Spleen (tissue), 13 donors: ENCODE measurements at places on chromosomes 6 and 20.

DNA sequence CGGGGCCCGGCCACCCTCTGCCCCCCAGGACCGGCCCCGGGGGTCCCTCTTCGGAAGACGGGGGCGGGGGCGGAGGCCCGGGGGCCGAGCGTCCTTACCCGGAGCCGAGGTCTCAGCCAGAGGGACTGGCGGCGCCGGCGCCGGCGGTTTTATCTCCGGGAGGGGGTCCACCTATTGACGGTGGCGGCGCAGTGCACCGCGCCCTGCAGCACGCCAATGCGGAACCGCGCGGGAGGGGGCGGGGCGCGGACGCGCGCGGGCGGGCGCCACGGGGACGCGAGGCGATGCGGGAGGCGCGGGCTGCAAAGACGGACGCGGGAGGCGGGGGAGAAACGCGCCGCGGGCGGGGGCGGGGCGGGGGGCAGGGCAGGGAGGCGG, at the start of gene EEF1A2:
TSS of gene EEF1A2 (minus strand) at position 124 of the 378 bp plus-strand sequence. CDS start 1,320 bp downstream, outside the sequence.
- peak; percentile 80 for DNase-seq

DNA sequence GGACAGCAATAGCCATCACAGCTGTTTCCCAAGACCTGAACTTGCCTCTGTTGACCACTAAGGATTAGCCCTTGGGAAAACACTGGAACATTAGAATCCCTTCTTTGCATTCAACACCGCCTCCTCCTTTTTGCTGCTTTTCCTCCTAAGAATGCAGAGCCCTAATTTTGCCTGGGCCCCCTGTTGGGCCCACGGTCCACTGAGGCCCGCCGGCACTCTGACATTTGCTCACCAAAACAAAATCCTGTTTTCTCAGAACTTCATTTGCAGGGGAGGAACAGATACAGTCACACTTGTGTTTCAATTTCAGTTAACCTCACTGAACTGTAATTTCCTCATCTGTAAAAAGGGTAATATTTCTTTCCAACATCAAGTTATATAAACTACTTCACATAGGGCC, 116.0 kb upstream of the JARID2 start:
- DNase-seq, result no peak

DNA sequence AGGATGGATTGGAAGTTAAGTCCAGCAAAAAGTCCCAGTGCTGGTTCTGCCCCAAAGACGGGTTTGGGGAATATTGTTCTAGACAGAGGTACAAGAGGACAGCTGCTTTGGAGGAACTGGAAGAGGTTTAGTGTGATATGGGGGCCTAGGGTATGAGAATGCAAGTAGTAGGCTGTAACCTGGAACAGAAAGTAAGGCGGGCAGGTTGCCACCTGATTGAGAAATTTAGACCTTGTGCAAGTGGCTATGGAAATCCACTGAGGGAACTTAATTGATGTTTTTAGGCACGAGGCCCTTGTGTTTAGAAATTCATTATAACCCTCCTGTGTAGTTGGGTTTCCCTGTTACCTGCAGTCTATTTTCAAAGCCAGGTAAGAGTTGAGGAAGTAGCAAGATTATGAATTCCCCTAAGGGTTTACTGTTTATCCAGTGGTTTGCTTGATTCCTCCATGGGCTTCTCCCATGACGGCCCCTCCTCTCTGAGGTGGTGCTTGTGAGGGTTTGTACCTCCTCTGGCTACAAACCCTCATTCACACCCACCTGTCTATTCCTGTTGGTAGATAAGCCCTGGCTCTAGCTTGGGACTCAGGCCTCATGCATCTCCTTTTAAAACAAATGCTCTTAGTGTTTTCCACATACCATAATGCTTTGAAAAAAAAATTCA, 42.0 kb upstream of the BCAS1 start:
- no peak for DNase-seq

GRCh38 chr6:131642987-131643611, 6.0 kb downstream of the ENPP3 start:
- DNase-seq, result no peak

DNA sequence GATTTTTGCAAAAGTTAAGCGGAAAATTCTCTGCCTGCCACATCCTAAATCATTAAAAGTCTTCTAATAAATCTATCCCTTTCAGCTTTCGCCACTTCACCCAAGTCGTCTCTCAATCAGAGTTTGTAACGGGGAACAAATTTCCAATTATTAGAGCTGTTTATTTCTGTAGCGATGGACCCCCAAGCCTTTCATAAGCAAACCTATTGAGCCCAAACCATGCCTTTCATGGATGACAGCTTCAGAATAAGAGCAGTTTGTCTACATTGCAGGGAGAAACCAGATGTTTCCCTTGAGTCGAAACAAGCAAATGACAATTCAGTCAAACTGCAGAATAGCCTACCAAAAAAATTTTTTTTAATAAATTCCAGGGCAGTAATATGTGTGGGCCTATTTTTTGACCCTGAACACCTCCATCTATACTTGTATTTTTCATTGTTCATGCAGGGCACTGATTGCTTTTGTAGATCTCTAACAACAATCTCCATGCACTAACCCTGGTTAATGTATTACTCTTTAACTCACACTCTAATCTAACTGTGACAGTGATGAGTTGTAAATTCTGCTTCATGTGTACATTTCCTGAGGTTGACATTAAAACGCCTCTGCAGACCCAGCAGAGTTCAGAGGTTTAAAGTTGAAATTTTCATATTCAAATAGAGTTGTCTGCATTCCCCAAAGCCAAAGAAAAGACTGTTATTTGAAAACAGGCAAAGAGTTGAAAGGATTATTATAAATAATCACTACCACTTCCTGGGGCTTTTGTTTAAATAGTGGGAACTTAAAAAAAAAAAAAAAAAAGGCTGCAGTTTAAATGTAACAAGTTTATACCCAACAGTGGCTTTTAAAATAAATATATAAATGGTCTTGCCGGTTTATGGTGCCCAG, 64.5 kb downstream of the ATP9A start:
- DNase-seq, result no peak

- no peak for DNase-seq
Measured at GRCh38 chr6:125821825-125822281, 31.1 kb downstream of the NCOA7 start.

DNA sequence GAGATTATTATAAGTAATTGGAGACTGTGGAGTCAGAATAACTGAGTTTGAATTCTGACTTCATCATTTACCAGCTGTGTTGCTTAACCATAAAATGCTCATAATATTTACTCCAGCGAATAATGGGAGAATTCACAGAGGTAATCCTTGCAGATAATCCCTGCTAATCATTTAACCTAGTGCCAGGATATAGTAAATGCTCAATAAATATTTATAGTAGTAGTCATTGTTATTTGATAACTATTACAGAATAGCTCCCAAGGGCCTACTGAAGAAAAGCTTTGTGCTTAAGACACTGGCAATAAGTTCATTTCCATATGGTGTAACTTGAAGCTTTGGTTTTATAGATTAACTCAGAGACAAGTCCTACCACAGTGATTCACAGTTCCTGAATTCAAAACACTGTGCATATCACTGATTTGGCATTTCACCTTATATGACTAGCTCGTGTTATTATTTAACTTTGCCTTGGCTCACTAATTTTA, 208.8 kb upstream of the PLCB4 start:
- no peak for DNase-seq

GRCh38 chr6:46909371-46909770, 12.4 kb downstream of the ADGRF5 start:
- no peak for DNase-seq

- peak; percentile 76 for DNase-seq
Measured at GRCh38 chr20:32742322-32743236, 688 bp downstream of the COMMD7 start.

DNA sequence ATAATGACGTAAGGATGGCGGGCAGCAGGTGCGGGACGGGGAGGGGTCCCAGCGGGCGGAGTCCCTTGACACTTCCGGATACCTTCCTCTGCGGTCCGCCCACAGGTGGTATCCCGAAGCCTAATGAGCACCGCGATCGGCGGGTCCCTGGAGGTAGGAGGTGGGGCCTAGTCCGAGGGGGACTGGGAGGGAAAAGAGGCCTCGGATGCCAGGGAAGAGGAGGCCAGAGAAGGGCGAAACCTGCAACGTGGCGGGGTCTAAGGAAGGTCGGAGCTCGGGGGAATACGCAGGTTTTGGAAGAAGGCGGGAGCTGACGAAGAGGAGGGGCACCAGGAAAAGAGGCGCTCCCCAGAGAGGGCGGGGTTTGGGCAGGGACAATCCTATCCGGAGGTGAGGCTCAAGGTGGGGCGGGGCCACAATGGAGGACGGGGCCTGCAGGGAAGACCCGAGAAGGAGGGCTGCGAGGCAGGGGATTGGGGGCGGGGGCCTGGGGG, 3.7 kb downstream of the PRSS16 start:
- DNase-seq, result peak; percentile 86

- DNase-seq, result peak; percentile 83
Measured at GRCh38 chr20:23085436-23086055, 578 bp downstream of the CD93 start.

DNA sequence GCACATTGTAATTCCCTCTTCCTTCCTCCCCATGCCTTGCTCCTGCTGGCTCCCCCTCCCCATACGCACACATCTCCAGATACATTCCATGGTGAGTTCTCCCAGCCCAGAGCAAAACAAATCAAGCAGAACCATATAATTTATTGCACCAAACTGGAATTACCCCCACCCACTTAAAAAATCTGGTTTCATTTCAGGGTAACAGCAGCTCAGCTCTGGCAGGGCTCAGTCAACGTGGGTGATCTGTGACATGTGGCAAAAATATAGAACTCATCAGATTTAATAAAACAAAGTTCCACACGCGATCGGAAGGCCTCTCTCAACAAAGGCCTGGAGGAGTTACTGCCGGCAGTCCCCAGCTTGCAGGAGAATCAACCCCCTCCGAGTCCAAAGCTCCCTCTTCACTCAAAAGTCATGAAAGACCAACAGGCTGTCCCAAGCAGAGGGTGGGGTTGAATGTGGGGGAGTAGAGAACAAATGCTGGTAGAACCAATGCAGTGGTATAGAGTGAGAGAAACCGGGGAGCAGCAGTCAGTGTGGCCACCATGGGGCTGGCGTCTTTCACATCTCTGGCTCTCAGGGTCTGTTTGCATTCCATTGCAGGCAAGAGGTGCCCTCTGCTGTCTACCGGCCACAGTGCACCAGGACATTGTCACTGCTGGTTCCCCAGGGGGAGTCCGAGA, 323.3 kb upstream of the NT5E start:
- DNase-seq, result peak; percentile 76

GRCh38 chr6:37239526-37239925, 18.0 kb upstream of the TBC1D22B start:
- no peak for DNase-seq

DNA sequence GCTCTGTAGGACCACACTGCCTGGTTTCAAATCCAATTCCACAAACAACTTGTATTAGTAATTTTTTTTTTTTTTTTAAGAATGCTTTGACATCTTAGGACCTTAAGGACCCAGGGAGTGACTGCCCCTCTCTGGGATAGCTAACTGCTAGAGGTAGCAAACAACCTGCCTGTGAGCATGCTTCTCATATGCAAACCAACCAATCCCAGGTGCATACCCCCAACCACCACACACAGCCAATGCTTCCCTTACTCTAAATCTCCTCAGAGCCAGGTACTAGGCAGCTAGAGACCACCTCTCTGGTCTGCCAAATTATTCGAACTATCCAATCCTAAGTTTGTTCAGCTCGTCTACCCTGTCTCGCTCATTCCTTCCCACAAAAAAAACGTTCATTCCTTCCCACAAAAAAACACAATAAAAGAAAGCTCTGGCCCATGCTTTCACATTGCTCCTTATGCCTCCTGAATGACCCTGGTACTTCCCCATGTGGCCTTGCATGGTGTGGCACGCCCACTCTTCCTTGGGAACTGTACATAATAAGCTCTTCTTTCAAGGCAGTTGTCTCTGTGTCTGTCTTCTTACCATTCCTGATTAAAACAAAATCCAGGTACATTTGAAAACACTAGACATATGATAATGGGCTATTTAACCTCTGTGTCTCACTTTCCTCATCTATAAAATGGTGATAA, 6.4 kb downstream of the SERAC1 start:
- DNase-seq, result no peak

DNA sequence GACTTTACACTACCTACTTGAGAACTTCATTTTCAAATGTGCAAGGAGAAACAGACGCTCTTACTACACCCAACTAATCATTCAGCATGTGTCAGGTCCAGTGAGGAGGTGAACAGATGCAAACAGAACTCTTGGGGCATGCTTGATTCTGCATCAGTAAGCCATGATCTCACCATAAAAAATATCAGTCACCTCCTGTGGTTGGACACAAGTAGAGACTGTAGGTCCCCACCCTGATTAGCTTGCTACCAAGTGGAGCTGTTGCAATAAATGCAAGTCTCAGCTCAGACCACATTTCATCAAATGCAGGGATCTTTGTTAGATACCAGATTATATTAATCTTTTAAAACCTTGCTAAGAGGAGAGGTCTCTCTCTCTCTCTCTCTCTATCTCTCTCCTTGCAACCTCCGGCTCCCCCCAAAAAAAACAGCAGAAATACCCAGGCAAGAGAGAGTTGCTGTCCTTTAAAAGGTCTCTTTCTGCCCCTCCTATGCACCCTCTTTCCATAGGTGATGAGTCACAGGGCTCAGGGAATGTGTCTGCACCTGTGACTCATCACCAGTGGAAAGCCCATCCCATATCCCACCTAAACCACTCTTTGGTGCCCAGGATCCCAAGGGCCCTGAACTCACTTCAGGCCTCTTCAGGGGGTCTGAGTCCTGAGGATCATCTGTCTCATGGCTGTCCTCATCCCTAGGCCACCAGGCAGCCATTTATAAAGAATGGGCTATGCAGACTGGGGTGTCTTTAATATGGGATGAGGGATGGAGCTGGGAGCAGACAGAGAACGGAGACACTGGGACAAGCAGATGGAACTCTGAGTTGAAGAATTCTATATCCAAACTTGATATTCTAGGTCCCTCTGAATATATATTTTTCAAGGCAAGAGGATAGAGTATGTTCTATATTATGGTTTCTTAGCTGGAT, 154.5 kb downstream of the QRSL1 start:
- DNase-seq, result no peak

- DNase-seq, result no peak
Measured at GRCh38 chr6:114897536-114897935, 554.7 kb upstream of the HS3ST5 start.

GRCh38 chr6:140546640-140547039, 1172.2 kb upstream of the CITED2 start:
- no peak for DNase-seq

GRCh38 chr20:32458061-32458836, 100.1 kb downstream of the ASXL1 start:
- DNase-seq, result no peak

GRCh38 chr20:3580412-3580811, 82.8 kb downstream of the GFRA4 start:
- DNase-seq, result no peak

- no peak for DNase-seq
Measured at GRCh38 chr6:109526905-109527628, 44.0 kb upstream of the ZBTB24 start.

DNA sequence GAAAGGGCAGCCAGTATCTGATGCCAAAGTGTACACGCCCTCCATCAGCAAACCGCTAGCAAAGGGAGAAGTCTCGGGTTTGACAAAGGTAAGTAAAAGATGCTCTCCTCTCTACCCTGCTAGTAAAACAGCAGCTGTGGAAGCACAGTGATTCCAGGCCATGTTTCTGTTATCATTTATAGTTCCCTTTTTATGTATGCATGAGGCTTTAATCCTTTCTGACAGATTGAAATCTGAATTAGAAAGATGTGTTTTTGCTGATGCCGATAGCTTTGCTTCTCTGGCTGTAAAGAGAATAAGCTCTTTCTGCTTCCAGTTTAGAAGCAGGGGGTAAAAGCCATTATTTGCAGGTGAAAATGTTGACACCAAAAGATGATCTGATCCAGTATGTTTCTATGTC, 392.4 kb upstream of the SOX4 start:
- DNase-seq, result no peak
